ENCODE measurements at places on chromosomes 1 and 21.

DNA sequence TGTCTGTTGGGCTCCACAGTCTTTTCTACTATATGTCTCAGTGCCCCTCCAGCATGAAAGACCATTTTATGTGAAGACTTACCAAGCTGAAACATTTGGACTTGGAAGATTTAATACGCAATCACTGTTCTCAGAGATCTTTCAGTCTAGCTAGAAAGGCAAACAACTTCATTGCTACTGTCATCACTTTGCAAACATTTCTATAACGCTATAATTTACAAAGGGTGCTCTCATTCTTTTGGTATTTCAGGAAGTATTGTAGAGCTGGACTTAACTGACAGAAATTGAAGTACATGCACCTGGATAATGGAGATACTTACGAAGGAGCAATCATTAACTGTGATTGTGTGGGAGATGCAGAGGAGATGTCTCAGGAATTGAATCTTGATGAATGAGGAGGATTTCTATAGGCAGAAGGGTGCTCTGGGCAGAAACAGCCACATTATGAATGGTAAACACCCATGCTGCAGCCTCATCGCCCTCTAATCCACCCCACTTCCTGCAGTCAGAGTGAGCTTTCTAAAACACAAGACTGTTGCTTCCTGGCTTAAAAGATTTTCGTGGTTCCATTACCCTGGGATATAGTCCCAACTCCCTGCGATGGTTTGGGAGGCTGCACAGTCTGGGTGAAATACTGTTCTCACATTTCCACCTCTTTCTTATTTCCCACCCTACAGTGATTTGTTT lies 75.1 kb upstream of the GNG12 start:
- no peak for DNase-seq

- no peak for DNase-seq
Observed at GRCh38 chr1:228778961-228779360, 43.7 kb downstream of the RHOU start.

DNA sequence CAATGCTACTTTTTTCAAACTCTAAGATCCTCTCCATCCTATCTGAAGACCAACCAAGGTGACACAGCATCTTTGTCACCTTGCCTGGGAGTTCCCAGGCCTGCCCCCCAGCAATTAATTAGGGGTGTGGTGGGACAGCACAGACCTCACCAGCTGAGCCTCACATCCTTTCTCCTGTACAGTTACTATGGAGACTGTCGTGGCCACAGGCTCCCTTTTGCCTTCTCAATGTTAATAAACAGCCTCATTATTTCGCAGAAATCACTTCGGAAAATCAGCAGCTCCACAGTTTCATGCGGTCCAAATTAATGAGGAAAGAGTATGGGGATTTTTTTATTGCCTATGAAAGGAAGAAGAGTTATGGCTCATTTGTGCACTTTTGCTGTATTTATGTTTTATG lies 378.3 kb downstream of the NPHP4 start:
- DNase-seq, result no peak

GRCh38 chr1:3943806-3944577 lies 43.9 kb upstream of the C1orf174 start:
- no peak for DNase-seq

GRCh38 chr1:173827611-173828010 lies 2.9 kb upstream of the CENPL start:
- no peak for DNase-seq

DNA sequence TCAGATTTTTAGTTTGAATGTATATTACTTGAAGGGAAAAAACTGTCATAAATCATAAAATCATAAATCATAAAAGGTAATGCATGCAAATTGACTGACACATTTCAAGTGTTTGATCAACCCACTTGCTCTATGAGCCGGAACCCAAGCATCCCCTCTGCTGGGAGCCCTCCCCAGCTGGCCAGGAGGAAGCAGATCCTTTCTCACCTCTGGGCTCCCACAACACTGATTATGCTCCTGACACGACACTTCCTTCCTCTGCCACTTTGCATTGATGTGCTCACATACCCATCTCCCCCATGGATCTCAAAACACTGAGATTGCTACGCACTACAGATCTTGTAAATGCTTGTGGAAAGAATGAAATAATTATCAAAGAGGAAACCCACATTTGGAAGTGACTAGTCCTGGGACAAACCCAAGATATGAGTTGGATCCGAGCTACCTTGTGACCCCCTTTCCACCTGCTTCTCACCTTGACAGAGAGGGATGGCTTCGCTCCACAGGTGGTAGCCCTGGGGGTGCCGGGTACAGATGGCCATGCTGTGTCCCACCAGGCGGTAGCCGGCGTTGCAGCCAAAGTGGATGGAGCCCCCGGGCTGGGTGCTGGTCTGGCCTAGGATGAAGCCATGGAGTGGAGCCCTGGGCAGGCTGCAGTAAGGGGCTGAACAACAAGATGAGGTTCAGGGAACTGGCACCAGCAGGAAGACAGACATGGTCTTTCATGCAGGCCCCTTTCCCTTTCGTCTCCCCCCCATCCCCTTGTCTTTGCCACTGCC lies 104.6 kb downstream of the ZSCAN20 start:
- DNase-seq, result no peak

DNA sequence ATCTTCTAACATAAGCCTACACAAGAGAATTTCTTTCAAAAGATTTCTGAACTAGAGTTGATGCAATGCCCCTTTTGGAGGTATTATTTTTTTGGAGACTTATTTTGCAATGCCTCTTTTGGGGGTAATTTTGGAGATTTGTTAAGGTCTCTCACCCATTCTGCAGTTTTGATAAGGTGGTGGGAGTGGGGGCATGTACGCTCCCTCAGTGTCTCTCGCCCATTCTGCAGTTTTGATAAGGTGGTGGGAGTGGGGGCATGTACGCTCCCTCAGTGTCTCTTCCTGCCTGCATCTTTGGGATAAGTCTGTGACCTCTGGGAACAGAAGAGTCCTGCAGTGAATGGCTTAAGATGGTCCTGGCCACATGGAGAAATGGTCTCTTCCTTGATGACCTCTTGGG lies 312.2 kb downstream of the ZP4 start:
- DNase-seq, result no peak

GRCh38 chr1:56135069-56135863 lies 444.1 kb downstream of the PLPP3 start:
- no peak for DNase-seq

- no peak for DNase-seq
Observed at GRCh38 chr1:223341121-223341520, 22.9 kb downstream of the SUSD4 start.

DNA sequence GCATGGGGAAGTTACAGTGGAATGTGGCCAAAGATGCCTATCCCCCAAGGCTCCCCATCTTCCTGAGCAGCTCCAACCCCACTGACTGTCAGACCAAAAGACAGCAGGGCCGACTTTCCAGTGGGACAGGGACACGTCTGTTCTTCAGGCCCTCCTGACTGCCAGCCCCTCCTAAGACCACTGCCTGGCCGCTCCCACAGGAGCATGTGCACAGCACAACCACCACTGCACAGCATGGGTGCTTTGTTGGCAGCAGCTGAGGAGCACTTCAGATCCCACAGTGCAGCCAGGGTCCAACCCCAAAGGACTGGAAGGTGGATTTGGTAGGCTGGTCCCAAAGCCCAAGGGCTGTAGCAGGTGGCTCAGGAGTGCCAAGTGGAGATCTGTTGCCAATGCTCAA lies 648.3 kb upstream of the BRINP3 start:
- DNase-seq, result no peak

DNA sequence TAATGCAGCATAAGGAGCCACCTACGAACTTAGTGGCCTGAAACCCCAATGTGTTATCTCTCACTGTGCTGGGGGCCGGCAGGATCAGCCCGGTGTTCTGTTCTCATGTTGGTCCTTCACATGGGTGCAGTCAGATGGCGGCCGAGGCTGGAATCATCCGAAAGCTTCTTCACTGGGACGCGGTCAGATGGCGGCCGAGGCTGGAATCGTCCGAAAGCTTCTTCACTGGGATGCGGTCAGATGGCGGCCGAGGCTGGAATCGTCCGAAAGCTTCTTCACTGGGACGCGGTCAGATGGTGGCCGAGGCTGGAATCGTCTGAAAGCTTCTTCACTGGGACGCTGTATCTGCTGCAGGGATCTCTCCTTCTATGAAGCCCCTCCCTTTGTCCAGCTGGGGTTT lies 12.6 kb upstream of the PCBP3 start:
- no peak for DNase-seq

DNA sequence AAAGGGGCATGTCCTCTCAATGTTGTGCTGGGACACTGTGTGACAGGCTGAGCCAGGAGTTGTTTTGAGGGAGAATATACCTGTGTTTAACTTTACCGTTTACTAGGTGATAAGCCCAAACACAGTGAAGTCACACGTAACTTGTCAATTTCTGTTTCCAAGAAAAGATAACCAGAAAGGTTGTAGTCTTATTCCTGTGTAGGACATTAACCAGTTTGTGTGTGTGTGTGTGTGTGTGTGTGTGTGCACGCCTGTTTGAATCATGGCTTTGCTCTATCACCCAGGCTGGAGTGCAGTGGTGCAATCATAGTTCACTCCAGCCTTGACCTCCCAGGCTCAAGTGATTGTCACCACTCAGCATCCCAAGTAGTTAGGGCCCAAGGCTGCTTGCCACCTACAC lies 83.6 kb downstream of the MRPS6 start:
- no peak for DNase-seq

GRCh38 chr1:233211595-233211994 lies 83.9 kb downstream of the PCNX2 start:
- no peak for DNase-seq

DNA sequence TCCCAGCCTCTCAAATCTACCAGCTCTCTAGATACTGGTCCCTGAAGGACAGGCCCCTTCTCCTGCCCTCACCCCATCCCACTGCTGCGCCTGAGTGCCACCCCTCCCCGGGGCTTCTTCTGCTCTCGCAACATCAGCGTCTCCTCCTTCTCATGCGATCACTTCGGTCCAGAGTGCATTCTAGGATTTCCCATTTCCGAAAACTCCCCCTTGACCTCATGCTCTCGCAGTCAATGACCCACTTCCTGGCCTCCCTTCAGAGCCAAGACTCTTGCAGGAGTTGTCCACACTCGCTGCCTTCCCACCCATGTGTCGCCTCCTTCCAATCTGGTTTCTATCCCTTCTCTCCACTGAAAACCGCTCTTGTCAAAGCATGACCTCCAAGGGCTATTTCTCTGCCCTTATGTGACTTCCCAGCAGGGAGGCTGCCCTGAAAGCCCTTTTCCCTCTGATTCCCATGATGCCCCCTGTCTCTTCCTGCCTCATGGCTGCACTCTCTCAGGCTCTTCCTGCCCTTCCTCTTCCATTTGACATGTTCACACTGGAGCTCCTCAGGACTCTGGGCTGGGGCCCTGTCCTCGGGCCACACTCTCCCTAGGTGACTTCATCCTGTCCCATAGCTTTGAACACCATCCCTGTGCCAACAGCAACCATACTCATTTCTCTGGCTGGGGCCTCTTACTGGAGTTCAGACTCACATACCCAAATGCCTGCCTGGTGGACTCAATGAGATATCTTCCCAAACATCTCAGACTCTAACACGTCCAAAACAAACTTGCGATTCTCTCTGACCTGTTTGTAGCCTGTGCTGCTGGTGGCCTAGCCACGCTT lies 46.0 kb downstream of the LDLRAD2 start:
- no peak for DNase-seq

DNA sequence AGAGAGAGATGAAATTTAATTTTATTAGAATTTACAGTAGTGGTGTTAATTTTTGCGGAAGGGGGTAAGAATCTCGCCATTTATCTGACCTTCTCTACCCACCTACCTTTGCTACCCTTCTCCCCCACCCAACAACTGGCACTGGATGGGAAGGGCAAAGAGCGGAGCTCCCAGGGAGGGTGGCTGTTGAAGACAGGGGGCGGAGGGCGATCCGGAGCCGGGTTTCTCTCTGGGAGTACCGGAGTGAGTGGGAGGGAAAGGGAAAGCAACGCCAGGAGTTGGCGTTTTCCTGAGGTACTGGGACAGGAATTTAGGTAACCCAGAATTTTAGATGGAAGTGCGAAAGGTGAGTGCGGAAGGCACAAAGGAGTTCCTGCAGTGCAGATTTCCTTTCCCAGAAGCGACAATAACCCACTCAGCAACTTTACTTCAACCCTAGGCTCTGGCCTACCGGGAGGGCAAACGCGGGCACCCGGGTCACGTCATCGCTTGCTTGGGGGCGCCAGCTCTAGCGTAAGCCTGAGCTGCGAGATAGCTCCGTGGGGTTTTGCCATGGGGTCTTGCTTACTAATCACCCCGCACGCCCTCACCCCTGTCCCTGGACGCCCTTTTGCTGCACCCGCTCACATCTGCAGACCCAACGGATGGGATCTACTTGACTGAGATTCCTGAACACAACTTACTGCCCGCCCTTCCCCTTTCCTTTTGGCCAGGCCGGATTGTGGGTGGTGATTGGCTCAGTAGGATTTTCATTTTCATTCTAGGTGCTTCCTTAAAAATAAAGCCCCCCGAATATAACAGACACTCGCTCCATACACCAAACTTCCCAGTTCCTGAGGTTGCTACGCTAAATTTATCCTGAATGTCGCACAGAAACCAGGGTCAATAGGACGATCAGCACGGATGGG lies 413.0 kb upstream of the ESRRG start:
- DNase-seq, result no peak

GRCh38 chr21:28737674-28738419 lies 254.8 kb downstream of the LTN1 start:
- no peak for DNase-seq

- DNase-seq, result no peak
Observed at GRCh38 chr1:916173-917075, 7.3 kb upstream of the SAMD11 start.

GRCh38 chr1:223724376-223724775 lies 12.0 kb downstream of the CAPN2 start:
- DNase-seq, result no peak

DNA sequence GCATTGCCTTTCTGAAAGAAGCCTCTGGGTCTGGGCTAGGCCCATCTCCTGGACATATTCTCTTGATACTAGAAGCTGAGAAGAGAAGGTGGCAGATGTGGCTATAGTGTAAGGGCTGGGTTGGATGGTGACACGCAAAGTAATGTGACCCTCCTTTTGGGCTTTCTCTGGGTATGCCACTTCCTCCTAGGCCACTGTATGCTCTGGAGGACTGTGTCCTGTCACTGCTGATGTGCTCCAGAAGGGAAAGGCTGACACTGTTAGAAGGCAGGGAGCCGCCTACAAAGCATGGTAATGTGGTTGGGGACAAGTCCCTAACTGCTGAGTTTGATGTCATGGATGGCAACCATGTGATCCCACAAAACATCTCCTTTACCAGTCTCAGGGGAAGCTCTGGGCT lies 112.1 kb downstream of the BCAR3 start:
- no peak for DNase-seq

DNA sequence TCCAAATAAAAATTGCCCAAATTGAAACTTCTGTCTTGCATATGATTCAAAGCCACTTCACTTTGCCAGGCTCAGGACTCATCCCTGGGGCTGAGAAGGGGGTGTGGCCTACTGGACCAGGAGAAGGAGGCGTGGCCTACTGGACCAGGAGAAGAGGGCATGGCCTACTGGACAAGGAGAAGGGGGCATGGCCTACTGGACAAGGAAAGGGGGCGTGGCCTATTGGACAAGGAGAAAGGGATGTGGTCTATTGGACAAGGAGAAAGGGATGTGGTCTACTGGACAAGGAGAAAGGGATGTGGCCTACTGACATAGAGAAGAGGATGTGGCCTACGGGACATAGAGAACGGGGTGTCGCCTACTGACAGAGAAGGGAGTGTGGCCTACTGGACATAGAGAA lies 405.3 kb downstream of the RRAGC start:
- no peak for DNase-seq

- DNase-seq, result no peak
Observed at GRCh38 chr1:163188947-163189346, 13.8 kb downstream of the RGS5 start.

GRCh38 chr1:91349524-91349923 lies 55.1 kb downstream of the HFM1 start:
- no peak for DNase-seq

- DNase-seq, result no peak
Observed at GRCh38 chr1:118335331-118335732, 150.3 kb upstream of the SPAG17 start.

Data from activated CD4-positive, CD25-positive, alpha-beta regulatory T cell treated with anti-CD3 and anti-CD28 coated beads, Interleukin-2, amount 50 U/mL, for 16 hours (primary cell).